ENCODE measurements at places on chromosomes 5 and 9. TPM values are rescaled to one million over a fixed set of nuclear protein-coding genes. Genes with fewer than 3 reads are reported as not detected.

DNA sequence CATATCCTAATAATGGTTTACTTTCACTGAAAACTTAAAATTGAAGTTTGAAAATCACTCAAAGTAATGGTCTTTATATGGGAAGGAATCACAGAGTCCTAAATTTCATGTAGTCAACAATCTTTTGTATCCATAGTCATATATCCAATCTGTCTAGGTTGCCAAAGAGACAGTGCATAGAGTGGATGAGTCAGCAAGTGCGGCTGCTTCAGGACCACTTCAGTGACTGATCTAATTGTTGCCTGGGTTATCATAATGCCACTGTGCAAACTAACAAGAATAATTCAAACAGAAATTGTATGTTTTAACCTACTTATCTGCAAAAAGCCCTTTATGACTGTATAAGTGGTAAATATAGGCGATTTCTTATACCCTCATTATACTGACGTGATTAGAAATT is 211.3 kb upstream of the PRR16 start:
- DNase-seq = no peak

DNA sequence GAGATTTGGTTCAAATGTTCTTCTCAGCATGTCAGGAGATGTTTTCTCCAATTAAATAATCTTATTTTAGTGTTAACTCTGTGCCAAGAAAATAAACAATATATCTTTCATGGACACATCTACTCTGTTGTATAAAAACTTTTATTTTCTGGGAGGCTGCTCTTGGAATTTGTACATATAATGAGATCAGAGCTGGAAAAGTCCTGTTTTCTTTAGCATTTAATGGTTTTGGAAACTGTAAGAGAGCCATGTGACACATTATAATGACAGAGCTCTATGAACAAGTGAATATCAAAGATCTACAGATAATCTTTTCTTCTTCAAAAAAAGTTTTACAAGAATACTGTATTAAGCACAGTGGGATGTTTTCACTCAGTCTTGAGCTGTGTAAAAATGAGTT is 48.8 kb downstream of the FOXD1 start:
- DNase-seq = no peak

DNA sequence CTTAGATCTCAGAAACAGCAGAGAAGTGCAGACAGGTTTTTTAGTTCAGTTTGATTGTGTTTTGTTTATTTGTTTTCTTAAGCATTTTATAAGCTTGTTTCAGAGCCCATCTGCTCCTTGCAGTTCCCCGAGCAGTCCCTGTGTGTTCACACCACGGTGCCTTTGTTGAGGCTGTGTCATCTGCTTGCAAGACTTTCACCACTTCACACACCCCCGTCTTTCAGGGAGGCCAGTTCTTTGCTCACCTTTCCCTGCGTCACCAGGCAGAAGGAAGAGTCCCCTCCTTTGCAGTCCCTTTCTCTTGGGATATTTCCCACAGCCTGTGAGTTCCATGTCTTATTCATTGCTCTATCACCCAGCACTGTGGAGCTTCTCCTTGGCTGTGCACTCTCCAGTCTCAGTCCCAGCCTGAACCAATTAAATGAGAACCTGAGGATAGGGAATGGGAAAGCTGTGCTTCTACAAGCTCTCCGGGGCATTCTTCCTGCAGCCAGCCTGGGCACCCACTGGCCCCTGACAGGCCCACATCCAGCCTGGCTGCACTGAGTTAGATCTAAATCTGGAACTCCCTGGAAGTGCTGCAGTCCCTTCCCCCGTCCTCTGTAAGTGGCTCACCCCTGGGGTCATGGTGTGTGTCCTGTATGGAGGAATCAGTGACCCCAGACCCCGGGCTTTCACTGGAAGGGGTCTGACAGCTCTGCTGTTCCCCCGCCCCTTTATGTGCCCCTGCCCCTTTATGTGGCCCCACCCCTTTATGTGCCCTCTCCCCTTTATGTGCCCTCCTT is 5.5 kb downstream of the MVB12B start:
- no peak for DNase-seq

- DNase-seq = no peak
Measured at GRCh38 chr9:94948567-94949235, 222.2 kb downstream of the AOPEP start.

DNA sequence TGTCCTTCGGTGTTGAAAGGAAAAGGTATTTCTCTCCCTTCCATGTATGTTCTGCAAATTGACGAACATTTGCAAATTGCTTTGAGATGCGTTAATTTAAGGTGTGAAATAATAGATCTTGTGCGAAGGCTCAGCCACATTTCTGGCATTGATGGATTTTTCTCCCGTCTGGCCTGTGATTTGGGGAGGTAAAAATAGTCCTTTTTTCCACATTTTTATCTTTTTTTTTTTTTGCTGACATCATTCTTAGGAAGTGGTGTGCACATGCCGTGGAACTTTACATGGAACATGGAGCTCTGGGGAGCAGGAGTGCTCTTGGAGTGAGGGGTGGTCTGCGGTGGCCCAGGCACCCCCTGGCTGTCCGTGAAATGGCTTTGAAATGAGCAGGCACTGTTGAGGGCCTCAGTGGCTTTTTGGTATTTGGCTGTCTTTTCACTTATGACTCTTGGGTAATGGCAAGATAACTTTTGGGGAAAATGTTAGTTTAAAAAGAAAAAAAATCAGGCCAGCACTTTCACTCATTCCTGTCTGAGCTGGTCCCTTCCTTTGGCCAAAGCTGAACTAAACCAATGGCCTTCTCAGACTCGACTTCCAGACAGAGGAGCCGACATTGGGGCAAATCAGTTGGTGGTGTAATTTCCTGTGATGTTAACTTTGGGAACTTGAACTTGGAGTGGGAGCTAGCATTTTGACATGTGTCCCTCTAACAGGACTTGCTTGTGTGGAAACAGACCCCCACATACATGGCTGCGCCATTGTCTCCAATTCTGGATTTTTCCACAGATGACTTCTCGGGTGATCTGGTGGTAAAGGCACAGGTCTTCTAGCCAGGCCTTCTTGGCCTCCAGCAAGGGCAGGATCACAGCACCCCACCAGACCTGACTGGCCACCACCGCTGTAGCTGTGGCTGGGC is 4.2 kb downstream of the NEK6 start:
- no peak for DNase-seq

GRCh38 chr5:122965111-122965510 is 71.4 kb downstream of the PPIC start:
- DNase-seq = no peak

DNA sequence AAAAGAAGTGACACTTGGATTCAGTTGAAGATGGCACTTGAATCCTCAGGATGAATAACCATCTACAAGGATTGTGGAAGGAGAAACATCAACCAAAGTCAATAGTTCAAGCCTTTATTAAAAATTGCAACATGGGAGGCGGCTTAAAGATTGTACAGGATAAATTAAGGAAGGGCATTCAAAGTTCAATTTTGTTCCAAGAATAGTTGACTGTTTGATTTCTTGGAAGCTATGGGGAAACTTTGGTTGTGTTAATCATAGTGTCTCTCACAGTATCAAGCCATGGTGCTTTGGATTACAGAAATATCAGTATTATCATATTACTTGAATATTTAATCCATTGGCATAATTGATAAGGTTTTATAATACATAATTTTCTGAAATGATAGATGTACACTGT is 1844.3 kb downstream of the MAT2B start:
- no peak for DNase-seq

DNA sequence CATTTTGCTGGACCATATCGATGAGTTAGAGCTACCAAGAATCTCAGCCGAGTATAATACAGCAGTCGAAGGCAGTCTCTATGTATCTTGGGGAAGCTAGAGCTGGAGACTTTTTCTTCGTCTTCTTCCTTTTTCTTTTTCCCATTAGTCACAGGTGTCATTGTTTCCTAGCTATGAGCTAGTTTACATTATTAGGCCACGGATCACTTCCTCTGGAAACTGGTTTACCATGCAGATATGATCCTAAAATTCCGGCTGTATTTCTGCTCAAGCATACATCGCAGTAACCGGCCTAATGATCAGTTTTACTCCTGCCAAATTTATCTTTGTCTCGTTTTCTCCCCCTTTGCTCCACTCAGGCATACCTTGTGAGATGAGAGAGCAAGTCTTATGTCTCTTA is 312.8 kb downstream of the ARHGAP26 start:
- DNase-seq = no peak

DNA sequence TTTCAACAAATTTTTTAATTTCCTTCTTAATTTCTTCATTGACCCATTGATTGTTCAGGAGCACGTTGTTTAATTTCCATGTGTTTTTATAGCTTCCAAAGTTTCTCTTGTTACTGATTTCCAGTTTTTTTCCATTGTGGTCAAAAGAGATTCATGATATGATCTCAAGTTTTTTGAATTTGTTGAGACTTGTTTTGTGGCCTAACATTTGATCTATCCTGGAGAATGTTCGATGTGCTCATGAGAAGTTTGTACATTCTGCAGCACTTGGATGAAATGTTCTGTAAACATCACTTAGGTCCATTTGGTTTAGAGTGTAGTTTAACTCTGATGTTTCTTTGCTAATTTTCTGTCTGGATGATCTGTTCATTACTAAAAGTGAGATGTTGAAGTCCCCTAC is 14.7 kb upstream of the PPIC start:
- no peak for DNase-seq

GRCh38 chr9:10661994-10662393 is 49.2 kb upstream of the PTPRD start:
- DNase-seq = no peak

- DNase-seq = no peak
Measured at GRCh38 chr5:179867476-179867875, 8.9 kb upstream of the MRNIP start.

- no peak for DNase-seq
Measured at GRCh38 chr5:131220566-131220965, 43.3 kb upstream of the CDC42SE2 start.

Gene IL13
- total RNA-seq = 0.24 TPM

Gene ANP32B
- 48.7 TPM for total RNA-seq

Gene ZNF454
- total RNA-seq = 2.0 TPM

Gene SLC36A3
- not detected for total RNA-seq

Gene CAVIN4
- total RNA-seq = 0.24 TPM

Gene SETD9
- 11.9 TPM for total RNA-seq
